HFFc6 (cell line): ENCODE measurements at places on chromosomes 12 and 14.

DNA sequence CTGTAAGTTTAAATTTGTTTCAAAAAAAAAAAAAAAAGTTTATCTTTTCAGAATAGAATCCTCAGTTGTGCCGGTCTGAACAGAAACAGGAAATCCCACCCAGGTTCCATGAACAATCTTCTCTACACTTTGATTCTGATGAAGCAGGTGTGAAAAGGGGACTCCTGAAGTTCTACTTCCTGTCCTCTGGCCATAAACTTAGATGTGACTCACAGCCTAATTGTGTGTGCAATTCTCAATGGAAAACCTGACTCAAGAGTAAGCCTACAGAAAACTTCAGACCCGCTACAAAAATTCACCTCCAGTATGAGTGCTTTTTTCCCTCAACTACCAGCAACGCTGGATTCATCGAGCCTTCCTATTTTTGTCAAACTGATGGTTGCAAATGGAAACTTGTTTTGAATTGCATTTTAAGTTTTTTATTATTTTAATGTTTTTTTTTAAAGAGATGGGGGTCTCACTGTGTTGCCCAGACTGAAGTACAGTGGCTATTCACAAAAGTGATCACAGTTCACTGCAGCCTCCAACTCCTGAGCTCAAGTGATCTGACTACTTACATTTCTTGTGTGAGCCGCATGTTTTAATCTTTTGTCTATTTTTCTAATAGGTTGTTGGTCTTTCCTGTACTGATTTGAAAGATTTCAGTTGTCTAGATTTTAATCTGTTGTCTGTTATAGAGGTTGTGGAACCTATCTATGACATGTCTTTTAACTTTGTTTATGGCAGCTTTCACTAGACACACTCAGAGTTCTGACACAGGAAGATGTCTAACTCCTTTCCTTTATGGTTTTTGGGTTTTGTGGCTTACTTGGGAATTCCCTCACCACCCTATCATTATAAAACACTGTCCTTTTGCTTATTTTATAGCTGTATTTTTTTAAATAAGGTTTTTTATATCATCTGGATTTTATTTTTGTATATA lies 37.6 kb downstream of the ATG14 start:
- peak; percentile 53 for DNase-seq

- DNase-seq = no peak
Measured at GRCh38 chr14:52783206-52783605, 8.2 kb downstream of the GNPNAT1 start.

DNA sequence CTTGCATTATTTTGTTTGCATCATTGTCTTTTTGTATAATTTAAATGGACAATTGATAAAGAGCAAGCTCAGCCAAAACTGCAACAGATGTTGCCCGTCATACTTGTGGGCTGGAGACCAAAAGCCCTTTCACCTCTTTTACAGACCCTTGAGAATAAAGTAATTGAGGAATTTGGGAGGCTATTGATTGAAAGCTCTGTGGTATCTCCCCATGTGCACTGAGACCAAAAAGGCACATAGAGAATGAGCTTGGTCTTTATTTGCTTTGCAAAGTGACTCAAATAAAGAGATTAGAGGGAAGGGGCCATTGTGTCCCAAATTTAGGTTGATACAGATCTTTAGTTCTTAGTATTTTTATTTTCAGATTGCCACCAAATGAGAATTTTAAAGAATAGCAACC lies 617.6 kb downstream of the TRHDE start:
- DNase-seq = no peak

DNA sequence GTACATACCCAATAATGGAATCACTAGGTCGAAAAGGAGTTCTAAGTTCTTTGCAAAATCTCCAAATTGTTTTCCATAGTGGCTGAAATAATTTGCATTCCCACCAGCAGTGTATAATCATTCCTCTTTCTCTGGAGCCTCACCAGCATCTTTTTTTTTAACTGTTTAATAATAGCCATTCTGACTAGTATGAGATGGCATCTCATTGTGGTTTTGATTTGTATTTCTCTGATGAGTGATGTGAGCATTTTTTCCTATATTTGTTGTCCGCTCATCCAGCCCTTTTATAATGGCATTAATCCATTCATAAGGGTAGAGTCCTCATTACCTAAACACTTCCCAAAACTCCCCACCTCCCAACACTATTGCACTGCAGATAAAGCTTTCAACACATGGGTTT lies 278.3 kb downstream of the SEC23A start:
- DNase-seq = peak; percentile 19

DNA sequence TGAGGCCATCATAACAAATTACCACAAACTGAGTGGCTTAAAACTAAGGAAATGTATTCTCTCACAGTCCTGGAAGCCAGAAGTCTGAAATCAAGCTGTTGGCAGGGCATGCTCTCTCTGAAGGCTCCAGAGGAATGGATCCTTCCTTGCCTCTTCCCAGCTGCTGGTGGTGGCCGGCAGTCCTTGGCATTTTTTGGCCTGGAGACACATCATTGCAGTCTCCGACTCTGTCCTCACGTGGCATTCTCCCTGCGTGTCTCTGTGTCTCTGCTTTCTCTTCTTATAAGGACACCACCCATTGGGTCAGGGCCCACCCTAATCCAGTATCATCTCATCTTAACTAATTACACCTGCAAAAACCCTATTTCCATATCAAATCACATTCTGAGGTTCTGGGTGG lies 206.1 kb downstream of the SLC41A2 start:
- DNase-seq = no peak

DNA sequence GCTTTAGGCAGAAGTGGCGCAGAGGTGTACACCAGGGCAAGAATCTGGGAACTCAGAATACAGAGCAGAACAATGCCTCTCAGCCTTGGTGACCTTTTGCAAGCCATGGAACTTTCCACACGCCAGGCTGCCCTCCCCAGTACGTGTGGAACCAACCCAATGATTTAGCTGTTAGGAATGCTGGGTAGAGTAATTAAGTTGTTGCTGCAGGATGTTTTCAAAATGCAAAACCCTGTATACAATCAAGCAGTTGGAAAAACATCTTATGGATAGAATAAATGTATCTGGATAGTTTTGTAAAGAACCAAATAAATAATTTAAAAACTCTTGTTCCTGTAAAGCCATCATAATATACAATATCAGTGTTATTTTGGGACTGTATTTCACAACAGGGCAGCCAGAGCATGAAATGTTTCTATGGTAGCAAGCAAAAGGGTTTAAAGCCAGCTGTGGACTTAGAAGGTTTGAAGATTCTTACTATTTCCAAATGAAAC lies 19.4 kb downstream of the PPP1R36 start:
- peak; percentile 71 for DNase-seq

DNA sequence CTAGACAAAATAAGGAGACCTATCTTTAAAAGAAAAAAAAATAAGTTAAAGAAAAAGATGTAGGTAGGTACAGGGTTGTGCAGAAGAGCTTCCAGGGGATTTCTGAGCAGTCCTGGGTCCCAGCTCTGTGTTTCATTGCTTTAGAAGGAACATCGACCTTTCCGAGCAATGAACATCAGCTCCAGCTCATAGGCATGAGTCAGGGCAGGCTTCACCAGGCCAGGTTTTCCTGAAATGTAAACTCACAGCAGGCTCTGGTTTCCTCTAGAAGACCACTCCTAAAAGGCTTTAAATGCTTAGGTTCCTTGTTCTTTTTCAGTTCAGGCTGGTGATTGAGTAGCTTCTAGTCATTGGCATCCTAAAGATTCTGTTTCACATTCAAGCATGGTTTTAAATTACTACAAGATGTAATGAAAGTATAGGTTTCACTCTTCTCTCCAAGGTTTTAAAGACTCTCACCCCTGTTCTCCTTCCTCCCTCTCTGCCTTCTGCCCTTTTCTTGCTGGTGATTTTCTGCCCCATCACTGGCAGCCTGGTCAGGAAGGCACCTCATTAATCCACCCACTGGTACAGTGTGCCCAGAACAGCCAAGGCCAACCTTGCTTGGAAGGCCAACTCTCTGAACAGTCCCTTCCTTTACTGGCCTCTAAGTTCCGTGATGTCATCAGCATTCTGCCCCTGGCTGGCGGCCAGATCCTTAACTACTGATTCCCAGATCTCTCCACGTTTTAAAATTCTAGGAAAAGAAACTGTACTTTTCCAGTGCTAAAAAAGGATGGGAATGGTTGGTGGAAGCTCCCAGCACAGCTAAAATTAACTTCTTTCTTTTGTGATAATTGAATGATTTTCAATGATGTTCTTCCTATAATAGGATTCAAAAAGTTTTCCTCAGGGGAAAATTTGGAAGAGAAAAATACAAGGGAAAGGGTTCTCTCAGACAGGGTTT lies 109.4 kb upstream of the HIF1A start:
- peak; percentile 58 for DNase-seq

- no peak for DNase-seq
Measured at GRCh38 chr14:53147893-53148292, 5.2 kb downstream of the DDHD1 start.

GRCh38 chr12:50207424-50207823 lies 40.3 kb upstream of the CERS5 start:
- no peak for DNase-seq

GRCh38 chr12:113477171-113477841 lies 5.6 kb upstream of the LHX5 start:
- no peak for DNase-seq

GRCh38 chr12:92796650-92797049 lies 93.9 kb downstream of the PLEKHG7 start:
- peak; percentile 25 for DNase-seq

- no peak for DNase-seq
Measured at GRCh38 chr12:122235741-122236140, 9.9 kb upstream of the DIABLO start.

DNA sequence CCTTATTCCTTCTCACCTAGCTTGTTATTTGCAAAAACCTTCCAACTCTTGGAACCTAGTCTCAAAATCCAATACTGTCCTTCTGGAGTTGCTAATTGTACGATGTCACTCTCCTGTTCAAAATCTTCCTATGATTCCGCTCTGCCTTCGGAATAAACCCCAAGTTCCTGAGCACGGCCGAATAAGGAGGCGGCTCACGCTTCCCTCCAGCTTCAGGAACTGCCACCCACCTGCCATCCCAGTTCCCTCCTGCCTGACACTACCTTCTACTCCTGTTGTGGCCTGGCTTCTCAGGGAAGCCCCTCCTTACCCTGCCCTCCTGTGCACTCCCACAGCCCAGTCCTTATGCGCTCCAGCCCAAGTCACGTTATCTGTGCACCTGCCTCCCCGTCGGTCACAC lies 73.2 kb downstream of the SETD3 start:
- DNase-seq = no peak

GRCh38 chr14:30921788-30922187 lies 47.4 kb downstream of the COCH start:
- no peak for DNase-seq

GRCh38 chr14:81728447-81728846 lies 194.8 kb upstream of the SEL1L start:
- DNase-seq = no peak

DNA sequence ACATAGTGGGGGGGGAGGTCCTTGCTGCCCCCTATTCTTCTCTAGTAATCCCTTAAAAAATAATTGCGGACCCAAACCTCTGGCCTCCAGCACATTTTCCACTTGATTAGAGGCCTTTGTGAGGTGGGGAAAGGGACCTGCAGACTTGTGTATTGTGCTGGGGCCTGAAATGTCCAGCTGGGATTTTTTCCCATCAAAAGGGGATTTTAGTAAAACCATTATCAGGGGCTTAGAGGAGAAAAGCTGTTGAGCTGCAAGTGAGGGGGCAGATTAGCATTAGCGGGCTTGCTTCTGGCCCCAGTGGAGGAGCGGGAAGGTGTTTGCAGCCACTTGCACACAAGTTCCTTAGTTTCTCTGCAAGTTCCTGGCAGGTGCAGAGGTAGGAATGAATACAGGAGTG lies 13.9 kb downstream of the FBXL14 start:
- DNase-seq = no peak

DNA sequence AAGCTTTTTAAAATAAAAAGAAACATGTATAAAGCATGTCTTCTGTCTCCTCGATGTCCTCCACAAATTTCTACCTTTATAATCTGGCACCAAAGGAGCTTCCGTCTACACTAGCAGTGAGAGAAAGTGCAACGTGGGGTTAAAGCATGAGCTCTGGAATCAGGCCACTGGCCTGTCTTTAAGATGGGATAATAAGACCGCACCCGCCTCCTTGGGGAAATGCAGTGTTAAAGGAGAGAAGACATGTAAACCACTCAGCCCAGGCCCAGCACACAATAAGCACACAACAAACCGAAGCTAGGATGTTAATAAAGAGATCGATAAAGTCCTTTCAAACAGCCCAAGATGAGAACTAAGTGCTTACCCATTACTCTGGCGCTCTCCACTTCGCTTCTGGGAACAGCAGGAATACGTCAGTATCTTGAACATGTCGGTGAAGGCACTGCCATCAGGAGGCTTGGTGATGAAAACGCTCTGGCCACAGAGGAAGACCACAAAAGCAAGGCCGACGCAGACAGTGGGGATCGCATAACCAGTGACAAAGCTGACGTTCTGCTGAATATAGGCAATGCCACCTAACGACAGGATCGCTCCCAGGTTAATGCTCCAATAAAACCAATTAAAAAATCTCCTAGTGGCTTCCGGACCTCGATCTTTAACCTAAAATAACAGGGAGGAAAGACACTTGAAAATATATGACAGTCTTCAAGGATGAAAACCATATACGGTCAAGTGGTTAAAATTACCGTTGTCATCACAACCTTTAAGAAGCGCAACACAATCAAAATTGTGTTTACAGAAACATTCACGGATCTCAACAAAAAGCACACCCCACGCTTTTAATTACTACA lies 9.1 kb downstream of the SLC15A4 start:
- no peak for DNase-seq

DNA sequence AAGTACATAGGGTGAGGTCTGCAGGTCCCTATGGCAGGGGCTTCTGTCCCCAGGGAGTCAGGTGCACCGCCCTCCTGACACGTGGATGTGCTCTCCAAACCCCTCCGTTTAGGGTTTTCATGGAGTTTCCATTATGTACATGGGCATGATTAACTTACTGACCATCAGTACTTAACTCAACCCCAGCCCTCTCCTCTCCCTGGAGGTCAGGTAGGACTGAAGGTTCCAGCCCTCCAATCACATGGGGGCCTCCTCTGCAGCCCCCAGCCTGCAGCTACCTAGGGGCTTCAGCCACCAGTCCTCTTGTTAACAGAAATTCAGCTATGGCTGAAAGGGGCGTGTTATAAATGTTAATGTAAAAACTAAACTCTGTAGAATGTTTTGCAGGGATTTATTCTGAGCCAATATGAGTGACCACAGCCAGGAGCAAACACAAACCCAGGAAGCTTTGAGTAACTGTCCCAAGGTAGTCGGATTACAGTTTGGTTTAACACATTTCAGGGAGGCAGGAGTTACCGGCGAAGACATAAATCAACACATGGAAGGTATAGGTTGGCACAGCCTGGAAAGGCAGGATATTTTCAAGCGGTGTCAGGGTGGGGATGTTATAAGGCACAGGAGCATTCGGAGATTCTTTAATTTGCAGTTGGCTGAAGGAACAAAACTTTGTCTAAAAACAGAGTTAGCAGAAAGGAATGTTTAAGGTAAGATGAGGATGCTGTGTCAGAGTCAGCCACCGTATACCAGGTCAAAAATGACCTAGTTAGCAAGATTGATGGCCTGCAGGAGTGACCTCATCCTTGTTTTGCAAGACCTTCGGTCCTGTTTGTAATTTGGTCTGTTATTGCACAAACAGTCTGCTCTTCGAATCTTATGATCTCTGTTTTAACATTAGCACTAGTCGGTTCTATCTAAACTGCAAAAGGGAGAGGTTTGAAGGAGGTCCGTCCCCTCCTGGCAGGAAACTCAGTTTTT lies 75.2 kb downstream of the TNFAIP2 start:
- DNase-seq = peak; percentile 17

- no peak for DNase-seq
Measured at GRCh38 chr12:3005736-3006135, 46.5 kb downstream of the TEAD4 start.

- DNase-seq = no peak
Measured at GRCh38 chr14:26995301-26995700, 397.5 kb upstream of the NOVA1 start.

GRCh38 chr12:111260732-111261131 lies 108.2 kb downstream of the PHETA1 start:
- DNase-seq = no peak
